ENCODE measurements at places on chromosomes 16 and 17.

DNA sequence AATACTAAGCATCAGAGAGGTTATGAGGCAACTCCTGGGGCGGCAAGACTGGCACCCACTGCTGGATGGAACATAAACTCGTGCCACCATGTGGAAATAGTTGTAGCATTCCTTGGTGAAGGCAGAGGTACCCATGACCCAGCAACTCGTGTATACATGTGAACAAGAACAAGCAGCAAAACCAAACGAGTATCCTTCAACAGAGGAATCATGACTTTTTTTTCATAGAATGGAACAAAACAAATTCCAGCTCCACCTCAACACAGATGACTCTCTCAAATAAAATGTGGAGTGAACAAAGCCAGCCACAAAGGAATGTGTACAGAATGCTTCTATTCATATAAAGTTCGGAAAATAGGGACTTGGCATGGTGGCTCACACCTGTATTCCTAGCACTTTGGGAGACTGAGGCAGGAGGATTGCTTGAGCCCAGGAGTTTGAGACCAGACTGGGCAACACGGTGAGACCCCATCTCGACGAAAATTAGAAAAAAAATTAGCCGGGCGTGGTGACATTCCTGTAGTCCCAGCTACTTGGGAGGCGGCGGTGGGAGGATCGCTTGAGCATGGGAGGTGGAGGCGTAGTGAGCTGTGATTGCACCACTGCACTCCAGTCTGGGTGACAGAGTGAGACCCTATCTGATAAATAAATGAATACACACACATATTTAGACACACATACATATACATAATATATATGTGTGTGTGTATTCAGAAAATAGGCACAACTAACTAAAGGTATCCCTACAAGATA, 35.3 kb downstream of the B9D1 start:
- no peak for DNase-seq
- peaks cover 6% of the 10 kb centered on the region for H3K36me3 ChIP-seq
- H3K27me3 ChIP-seq, result no peaks in the 10 kb centered on the region
- H3K27ac ChIP-seq, result no peak overlapping the region
- H3K4me1 ChIP-seq, result peaks cover 2% of the 10 kb centered on the region
- H3K4me3 ChIP-seq, result no peak overlapping the region

GRCh38 chr17:37816950-37817349, 72.1 kb upstream of the HNF1B start:
- H3K4me1 ChIP-seq, result peaks cover 13% of the 10 kb centered on the region
- no peak for DNase-seq
- H3K27me3 ChIP-seq, result peaks cover 3% of the 10 kb centered on the region
- H3K36me3 ChIP-seq, result no peaks in the 10 kb centered on the region
- no peak overlapping the region for H3K4me3 ChIP-seq
- no peak overlapping the region for H3K27ac ChIP-seq

DNA sequence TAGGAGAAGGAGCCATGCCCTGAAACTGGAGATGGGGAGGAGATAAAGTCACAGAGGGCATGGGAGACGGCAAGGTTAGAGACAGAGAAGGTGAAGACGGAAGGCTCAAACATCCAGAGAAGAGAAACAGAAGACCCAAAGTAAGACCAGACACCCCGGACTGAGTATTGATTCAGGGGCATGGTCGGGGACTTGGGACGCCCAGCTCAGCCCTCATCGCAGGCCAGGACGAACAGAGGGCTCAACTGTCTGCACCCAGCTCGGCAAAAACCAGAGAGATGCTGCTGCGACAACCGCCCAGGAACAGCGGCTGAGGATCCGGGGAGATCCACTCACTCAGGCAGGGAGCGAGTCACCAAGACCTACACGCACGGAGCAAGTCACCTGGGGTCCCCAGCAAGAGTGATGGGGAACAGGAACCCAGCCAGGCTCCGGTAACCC, 999 bp downstream of the XYLT1 start:
- H3K27me3 ChIP-seq, result peaks cover 2% of the 10 kb centered on the region
- peak overlapping the region; percentile 74 for H3K27ac ChIP-seq
- peak overlapping the region; percentile 88 for H3K4me3 ChIP-seq
- H3K36me3 ChIP-seq, result peaks cover 5% of the 10 kb centered on the region

DNA sequence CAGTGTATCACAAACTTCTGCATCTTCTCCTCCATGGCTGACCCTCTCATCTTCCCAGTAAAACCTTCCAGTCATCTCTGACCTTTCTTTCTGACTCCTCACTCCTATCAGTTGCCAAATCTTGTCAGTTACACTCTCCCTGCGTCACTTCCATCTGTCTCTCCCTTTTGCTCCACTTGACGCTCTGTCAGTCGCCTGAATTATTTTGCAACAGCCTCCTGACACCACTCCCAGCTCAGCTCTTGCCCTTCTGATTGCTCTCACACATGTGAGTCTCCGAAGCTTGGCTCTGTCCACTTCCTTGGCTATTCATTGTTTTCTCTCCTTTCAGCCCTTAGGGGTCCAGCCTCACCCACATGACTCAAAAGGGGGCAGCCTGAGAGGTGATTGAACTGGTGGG, 27.7 kb downstream of the DHRS7C start:
- H3K36me3 ChIP-seq, result no peaks in the 10 kb centered on the region
- H3K4me1 ChIP-seq, result no peaks in the 10 kb centered on the region
- DNase-seq, result no peak
- peaks cover 8% of the 10 kb centered on the region for H3K27me3 ChIP-seq
- no peak overlapping the region for H3K4me3 ChIP-seq

DNA sequence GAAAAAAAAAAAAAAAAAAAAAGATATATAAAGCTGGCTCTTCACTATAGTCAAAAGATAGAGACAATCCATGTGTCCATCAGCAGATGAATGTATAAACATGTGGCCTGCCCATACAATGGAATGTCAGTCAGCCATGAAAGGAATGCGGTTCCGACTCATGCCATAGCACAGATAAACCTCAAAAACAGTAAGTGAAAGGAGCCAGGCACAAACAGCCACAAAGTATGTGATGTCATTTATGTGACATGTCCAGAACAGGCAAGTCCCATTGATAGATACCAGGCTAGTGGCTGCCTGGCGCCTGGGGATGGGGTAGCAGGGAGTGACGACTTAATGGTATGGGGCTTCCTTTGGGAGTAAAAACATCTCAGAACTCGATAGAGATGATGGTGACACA, 155.7 kb downstream of the CMIP start:
- H3K4me1 ChIP-seq, result peaks cover 16% of the 10 kb centered on the region
- H3K27me3 ChIP-seq, result no peaks in the 10 kb centered on the region
- DNase-seq, result no peak
- H3K36me3 ChIP-seq, result peaks cover 5% of the 10 kb centered on the region

GRCh38 chr16:72125635-72126428, 32.2 kb downstream of the DHX38 start:
- DNase-seq, result no peak
- H3K4me3 ChIP-seq, result no peak overlapping the region
- no peak overlapping the region for H3K27ac ChIP-seq
- H3K27me3 ChIP-seq, result no peaks in the 10 kb centered on the region

DNA sequence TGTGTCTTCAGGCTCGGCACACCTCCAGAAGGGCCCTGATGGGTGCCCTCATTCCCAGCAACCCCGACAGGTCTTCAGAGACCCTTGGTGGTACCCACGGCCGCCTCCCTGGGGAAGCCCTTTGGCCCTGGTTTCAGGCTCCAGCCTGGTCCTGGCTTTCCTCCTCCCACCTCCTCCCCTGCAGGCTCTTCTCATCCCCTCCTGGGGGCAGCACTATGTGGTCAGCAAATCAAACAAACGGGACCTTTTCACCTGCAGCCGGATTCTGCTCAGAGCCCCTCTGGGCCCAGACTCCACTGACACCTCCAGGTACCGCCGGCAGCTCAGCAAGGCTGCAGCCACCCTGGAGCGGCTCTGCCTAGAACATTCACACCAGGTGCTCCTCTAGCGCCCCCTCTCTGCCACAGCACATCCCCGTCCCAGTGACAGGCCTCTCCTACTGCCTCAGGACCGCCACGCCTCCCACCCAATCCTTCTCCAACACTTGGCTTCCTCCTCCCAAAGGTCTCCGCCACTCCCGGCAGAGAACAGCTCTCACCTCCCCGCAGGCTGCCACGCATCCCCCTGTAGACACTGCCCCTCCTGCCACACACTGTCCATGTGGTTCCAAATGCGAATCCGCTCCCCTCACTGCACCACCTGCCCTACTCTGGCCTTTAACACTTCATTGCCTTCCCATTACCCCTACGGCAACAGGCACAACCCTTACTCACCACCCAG, 12.0 kb downstream of the CORO7 start:
- no peak overlapping the region for H3K4me3 ChIP-seq
- H3K4me1 ChIP-seq, result peaks cover 22% of the 10 kb centered on the region
- peak overlapping the region; percentile 88 for H3K27ac ChIP-seq
- no peaks in the 10 kb centered on the region for H3K27me3 ChIP-seq

- peaks cover 5% of the 10 kb centered on the region for H3K36me3 ChIP-seq
- DNase-seq, result no peak
- peaks cover 20% of the 10 kb centered on the region for H3K4me1 ChIP-seq
- no peaks in the 10 kb centered on the region for H3K27me3 ChIP-seq
Observed at GRCh38 chr17:32565401-32565800, 78.6 kb downstream of the CDK5R1 start.

GRCh38 chr16:24258791-24259190, 2.7 kb downstream of the CACNG3 start:
- no peak overlapping the region for H3K27ac ChIP-seq
- H3K4me3 ChIP-seq, result no peak overlapping the region
- H3K4me1 ChIP-seq, result no peaks in the 10 kb centered on the region
- DNase-seq, result no peak
- H3K36me3 ChIP-seq, result no peaks in the 10 kb centered on the region

DNA sequence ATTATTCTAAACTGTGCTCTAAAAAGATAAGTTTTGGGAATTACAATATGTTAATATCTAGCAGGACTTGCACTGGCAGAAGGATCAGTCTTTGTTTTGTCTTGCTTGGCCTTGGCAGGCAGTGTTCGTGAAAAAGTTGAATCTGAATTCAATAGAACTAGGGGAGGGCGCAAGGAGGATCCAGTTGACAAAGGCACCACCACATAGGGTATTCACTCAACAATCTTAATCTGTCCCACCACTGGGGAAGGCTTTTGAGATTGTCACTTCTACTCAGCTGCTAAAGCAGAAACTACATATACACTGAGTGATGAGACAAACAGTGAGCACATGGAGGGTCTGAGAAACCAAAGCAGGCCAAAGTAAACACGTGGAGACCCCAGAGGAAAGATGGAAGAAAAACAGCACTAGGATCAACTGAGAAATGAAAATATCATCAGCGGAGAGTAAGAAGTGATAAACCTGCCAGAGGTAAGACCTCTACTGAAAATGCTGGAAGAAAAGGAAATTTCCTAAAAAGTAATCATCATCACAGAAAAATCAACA, 2.4 kb downstream of the AMFR start:
- no peak for DNase-seq
- peaks cover 35% of the 10 kb centered on the region for H3K4me1 ChIP-seq
- peak overlapping the region; percentile 96 for H3K27ac ChIP-seq
- no peaks in the 10 kb centered on the region for H3K27me3 ChIP-seq
- H3K4me3 ChIP-seq, result peak overlapping the region; percentile 81
- no peaks in the 10 kb centered on the region for H3K36me3 ChIP-seq

- no peaks in the 10 kb centered on the region for H3K27me3 ChIP-seq
- no peaks in the 10 kb centered on the region for H3K4me1 ChIP-seq
- DNase-seq, result no peak
- no peak overlapping the region for H3K4me3 ChIP-seq
- peaks cover 2% of the 10 kb centered on the region for H3K36me3 ChIP-seq
Observed at GRCh38 chr16:10368969-10369551, 16.8 kb upstream of the ATF7IP2 start.

DNA sequence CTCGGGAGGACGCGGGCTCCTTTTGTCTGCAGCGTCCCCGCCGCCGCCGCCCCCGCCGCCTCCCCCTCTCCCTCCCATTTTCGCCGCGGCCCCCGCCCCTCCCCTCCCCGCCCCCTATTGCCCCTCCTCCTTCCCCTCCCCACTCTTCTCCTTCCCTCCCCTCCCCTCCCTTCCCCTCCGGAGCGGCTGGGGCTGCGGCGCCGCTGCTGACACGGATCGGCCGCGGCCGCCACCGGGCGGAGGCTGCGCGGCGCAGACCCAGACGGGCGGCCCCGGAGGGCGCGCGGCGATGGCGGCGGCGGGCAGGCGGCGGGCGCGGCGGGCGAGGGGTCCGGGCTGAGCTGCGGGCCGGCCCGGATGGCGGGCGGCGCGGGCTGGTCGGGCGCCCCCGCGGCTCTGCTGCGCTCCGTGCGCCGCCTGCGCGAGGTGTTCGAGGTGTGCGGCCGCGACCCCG, at the start of gene RAB11FIP4:
RAB11FIP4 (plus strand) TSS at position 180 of the 454 bp plus-strand sequence; CDS start at position 358, 178 bp downstream.
- no peaks in the 10 kb centered on the region for H3K36me3 ChIP-seq
- H3K4me1 ChIP-seq, result peaks cover 11% of the 10 kb centered on the region
- peaks cover 21% of the 10 kb centered on the region for H3K27me3 ChIP-seq
- peak within 1 kb of the TSS; percentile 75 for H3K4me3 ChIP-seq
- no peak for DNase-seq
- H3K27ac ChIP-seq, result no peak within 1 kb of the TSS

DNA sequence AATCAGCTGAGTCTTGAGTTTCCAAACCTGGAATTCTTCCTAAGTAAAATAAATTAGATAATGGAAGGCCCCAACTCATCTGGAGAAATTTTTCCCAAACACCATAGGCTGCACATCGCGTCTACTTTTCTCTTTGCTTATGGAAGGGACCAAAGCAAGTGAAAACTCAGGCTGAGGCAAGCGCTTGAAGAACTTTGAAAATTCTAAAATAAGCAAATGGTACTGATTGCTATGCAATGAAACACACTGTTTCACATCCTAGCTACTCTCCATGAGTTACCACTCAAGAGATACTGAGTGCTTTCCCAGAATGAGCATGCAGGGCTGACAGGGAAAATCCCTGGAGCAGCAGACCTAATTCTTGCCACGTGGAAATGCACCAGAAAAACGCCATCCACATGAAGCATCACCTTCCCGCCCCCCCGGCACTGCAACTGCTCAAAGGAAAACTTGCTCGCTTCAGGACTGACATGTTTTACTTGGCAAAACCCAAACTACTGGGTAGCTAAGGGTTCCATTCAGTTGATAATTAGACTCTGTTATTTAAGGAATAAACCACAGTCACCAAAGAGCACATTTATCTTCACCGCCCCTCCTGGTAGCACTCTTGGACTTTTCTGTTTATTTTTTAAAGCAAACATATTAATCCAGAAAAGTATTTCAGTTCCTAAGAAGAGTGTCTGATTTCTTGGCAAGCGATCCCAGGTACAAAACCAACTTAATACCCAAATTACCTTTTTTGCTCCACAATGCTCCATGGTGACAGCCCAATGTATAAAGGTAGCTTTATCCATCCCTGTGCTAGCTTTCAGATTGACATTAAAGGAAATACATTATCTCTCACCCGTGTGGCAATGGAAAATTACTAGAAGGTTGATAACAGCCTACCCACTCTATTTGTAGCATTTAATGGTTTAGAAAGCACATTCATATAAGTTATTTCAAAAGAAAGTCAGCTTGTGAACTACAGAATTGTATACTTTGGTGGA, 62.5 kb downstream of the WDR59 start:
- H3K27ac ChIP-seq, result no peak overlapping the region
- no peak for DNase-seq
- no peak overlapping the region for H3K4me3 ChIP-seq
- H3K36me3 ChIP-seq, result peaks cover 50% of the 10 kb centered on the region

- no peak overlapping the region for H3K27ac ChIP-seq
- no peak for DNase-seq
- H3K4me3 ChIP-seq, result no peak overlapping the region
Observed at GRCh38 chr17:80879723-80880647, 111.7 kb upstream of the CHMP6 start.
